ENCODE measurements at places on chromosomes 1 and 21.

DNA sequence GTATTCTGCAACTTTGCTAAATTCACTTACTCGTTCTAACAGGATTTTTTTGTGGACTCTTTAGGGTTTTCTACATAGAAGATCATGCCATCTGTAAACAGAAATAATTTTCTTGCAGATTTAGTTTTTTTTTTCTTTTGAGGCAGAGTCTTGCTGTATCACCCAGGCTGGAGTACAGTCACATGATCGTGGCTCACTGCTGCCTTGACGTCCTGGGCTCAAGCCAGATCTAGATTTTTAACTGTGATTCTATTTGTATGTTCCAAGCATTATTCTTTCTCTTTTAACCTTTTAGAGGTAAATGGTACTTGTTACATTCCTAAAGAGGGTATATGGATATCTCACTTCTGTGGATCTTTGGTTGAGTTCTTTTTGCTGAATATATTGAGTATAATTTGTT is 18.6 kb downstream of the FABP3 start:
- DNase-seq: no peak

GRCh38 chr1:7948960-7949359 is 8.3 kb upstream of the TNFRSF9 start:
- peak; percentile 88 for DNase-seq

GRCh38 chr1:153417136-153417888 is 992 bp downstream of the S100A7A start:
- DNase-seq: no peak

DNA sequence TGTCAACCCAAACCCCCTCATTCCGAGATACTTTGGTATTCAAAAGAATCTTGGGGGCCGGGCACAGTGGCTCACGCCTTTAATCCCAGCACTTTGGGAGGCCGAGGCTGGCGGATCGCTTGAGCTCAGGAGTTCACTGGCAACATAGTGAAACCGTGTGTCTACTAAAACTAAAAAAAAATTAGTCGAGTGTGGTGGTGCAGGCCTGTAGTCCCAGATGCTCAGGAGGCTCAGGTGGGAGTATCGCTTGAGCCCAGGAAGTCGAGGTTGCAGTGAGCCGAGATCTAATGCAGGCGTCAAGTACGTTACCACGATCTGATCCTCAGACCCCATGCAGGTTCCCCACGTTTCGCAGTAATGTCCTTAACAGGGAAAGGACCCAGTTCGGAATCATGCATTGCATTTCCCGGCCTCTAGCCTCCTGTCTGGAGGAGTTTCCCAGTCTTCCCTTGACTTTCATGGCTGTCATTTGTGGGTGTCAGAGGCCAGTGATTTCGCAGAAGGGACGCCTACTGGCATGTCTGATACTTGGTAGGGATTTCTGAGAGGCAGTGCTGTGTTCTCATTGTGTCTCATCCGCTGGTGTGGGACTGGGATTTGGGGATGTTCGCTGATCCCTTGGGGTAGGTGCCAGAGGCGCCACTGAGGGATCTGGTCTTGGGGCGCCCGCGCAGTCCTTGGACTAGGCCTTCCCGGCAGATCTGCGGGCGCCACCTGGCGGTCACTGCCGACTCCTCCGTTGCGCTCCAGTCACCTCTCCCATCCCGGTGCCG is 39.3 kb upstream of the HMGN1 start:
- peak; percentile 87 for DNase-seq

GRCh38 chr1:74729741-74730478 is 2.9 kb downstream of the CRYZ start:
- DNase-seq: peak; percentile 80

GRCh38 chr1:182860658-182861057 is 21.5 kb downstream of the DHX9 start:
- DNase-seq: no peak

DNA sequence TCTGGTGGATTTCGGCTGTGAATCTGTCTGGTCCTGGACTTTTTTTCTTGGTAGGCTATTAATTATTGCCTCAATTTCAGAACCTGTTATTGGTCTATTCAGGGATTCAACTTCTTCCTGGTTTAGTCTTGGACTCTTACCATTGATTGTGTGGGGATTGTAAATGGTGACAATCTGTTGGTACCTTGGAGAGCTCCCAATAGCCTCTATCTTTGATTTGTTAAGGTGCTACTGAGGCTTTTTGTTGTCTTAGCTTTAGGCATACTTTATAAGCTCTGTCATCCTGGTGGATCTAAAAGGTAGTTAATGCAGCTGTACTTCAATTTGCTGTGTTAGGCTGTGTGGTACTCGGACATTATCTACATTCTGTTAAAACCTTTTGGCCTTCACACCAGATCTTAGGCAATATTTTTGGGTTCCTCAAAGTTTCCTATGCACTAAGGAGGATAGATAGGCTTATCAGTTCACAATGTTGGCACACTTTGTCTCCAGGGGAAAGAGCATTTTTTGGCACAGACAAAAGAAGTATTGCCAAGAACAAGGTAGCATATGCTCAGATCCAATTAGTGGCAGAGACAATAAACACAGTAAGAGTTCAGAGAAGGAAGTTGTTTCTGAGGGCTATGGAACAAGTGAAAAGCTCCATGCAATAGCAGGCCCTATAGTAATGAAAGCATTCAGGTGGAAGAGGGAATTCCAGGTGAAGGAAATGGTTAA is 230.4 kb downstream of the PDE4B start:
- DNase-seq: peak; percentile 11

GRCh38 chr1:81512252-81513003 is 288.3 kb upstream of the ADGRL2 start:
- no peak for DNase-seq

GRCh38 chr1:17520473-17521319 is 18.8 kb upstream of the ARHGEF10L start:
- no peak for DNase-seq

DNA sequence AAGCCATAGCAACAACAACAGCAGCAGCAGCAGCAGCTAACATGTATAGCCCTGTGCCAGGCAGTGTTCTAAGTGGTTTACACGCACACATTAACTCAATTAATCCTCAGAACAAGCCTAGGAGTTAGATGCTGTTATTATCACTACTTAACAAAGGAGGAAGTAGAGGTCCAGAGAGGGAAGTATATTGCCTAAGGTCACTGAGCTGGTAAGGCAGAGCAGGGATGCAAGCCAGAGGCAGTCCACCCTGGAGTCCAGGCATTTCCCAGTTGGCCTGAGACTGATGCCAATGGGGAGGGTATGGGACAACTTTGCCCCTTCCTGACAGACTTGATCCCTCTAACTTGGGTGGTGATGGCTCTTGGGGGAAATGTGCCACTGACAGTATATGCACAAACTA is 6.8 kb downstream of the CDC14A start:
- DNase-seq: no peak

DNA sequence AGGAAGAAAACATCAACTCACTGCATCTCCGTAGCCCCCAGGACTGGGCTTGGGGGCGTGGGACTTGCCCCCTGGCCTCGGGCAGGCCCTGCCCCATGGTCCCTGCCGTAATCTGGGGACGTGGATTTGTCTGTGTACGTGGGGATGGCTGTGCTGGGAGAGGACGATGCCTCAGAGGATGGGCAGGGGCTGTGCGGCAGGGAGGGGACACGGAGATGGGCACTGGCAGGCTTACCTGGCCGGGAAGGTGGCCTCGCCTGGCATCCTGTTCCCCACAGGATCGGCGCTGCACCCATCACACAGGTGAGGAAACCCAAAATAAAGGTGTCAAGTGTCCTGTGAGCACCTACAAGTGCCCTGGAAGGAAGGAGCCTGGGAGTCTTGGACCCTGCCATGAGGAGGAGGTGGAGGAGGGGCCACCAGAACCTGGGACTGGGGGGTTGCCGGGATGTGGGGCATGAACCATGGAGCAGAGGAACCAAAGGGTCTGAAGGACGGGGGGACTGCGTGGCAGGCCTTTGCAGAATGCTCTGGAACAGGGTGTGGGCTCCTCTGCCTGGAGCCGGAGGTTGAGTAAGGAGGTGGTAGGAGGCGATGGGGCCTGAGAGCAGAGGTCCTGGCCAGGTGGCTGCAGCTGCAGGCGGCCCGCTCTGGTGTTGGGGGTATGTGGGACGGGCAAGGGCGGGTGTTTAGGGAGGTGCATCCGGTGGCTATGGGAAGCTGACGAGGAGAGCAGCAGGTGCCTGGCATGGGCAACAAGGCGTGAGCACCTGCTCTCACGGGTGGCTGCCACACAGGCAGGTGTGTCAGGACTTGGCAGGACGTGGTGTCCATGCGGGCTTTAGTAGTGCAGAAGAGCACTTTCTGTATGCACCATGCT is 27.8 kb upstream of the LRRC3 start:
- no peak for DNase-seq

- DNase-seq: no peak
Measured at GRCh38 chr1:206930210-206930798, 8.6 kb upstream of the FCMR start.

GRCh38 chr21:17370263-17370662 is 142.6 kb upstream of the CXADR start:
- DNase-seq: no peak

- DNase-seq: no peak
Measured at GRCh38 chr1:171751221-171751620, 9.4 kb upstream of the VAMP4 start.

- DNase-seq: no peak
Measured at GRCh38 chr1:216932424-216932823, 209.2 kb upstream of the ESRRG start.

DNA sequence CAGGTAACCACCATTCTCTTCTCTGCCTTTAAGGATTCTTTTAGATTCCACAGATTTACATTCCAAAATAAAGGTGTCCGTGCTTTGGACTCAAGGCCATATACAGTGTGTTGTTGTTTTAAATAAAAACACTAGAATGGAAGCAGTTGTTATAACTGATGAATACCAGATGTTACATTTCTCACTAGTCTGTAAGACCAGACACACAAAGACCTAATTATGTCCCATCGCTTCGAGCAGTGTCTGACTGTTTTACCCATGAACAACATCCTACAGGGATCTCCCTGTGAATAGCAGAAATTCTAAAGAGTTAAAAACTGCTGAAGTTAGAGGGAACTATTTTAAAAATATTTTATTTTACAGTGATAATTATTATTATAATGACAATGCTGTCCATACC is 574.7 kb upstream of the ZP4 start:
- DNase-seq: peak; percentile 47

- no peak for DNase-seq
Measured at GRCh38 chr1:13735168-13735930, 35.4 kb downstream of the PRDM2 start.

GRCh38 chr21:34933609-34934335 is 115.3 kb downstream of the RUNX1 start:
- no peak for DNase-seq

GRCh38 chr1:167492481-167492910 is 25.8 kb downstream of the CD247 start:
- DNase-seq: no peak

DNA sequence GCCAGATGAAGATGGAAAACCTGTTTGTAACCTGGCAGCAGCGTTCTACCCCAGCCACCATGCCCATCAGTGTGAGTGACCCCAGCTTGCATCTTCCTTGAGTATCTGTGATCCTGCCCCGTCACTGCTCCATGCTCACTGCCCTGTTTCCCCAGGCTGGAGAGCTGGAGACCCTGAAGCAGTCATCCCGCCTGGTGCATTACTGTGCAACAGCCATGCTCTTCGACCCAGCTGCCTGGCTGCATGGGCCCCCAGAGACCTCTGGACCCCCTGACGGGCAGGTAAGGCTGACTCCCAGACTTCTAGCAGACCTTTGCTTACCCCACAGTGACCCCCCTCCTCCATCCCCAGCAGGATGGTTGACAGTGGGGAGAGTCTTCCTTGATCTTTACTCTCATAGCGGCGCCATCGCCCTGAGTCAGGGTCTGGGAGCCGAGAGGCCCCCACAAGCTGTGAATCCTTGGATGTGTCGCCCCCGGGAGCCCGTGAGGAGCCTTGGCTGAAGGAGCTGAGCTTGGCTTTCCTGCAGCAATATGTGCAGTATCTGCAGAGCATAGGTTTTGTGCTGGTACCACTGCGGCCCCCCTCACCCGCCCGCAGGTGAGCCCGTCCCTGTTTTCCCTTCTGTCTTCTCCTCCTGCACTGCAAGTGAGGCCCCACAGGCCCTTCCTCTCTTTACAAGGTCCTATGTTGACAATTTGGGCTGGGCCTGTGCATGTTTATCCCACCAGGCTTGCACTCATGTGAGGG is 10.4 kb downstream of the HYI start:
- no peak for DNase-seq

DNA sequence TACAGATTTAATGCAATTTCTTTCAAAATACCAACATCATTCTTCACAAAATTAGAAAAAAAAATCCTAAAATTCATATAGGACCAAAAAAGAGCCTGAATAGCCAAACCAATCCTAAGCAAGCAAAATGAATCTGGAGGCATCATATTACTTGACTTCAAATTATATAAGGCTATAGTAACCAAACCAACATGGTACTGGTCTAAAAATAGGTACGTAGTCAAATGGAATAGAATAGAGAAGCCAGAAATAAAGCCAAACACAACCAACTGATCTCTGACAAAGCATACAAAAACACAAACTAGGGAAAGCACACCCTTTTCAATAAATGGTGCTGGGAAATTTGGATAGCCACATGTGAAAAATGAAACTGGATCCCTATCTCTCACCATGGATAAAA is 112.3 kb upstream of the TSPAN2 start:
- DNase-seq: no peak

DNA sequence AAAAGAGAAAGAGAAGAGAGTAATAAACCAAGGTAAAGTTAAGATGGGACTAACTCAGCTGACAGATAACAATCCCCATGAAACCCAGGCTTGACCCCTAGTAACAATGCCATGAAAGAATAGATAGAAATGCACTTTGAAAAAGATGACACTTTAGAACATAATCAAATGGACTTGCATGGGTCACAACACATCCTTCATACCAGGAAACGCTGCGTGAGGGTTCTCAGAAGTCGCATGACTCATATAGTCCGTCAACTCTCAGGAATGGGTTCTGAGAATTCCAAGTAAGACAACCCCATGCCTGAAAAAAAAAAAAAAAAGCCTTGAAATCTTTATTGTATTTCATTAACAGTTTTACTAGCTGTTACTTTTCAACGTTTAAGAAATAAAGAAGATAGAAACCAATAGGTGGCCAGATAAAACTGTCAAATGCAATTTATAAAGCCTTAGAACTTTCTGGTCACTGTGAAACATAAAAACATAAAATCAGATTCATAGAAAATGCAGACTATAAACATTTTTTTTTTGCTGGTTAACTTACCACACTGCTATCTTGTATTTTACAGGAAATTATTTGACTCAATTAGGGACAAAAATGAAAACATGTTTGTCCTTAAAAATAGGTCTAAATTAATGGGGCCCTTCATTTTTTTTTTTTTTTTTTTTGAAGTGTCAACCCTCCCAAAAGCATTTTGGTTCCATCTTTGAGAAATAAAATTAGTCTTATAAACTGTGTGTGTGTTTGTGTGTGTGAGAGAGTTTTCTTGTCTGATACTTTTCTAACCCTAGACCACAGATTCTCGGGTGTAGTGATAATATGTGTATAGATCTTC is 202.1 kb downstream of the NCAM2 start:
- DNase-seq: peak; percentile 98
